GM23338 (cell line): ENCODE measurements at places on chromosomes 16 and 17. TPM values are rescaled to one million over a fixed set of nuclear protein-coding genes. Genes with fewer than 3 reads are reported as not detected.
A peak's percentile ranks its signal among the peaks of the same experiment; 100 is the strongest.

GRCh38 chr16:12089492-12090150, 113.1 kb downstream of the SNX29 start:
- DNase-seq, result peak; percentile 66

DNA sequence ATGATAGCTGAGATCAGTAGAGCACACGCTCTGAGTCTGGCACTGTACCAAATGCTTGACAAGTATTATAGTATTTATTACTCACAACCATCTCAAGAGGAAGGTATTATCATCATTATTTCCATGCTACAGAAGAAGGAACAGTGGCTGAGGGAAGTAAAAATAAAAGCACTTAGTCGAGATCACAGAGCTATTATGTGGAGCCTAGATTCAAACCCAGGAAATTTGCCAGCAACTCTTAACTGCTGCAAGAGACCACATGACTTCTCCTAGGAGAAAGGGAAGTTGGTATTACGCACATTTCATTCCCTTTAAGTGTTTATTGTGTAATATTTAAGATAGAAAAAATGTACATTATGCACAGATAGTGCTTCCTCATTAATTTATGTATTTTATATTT, 1.0 kb upstream of the RHOT1 start:
- no peak for DNase-seq

EMC6 gene
- total RNA-seq, result 27.6 and 48.0 TPM in 2 replicates

KRT33B gene
- total RNA-seq, result not detected in 2 replicates

DNA sequence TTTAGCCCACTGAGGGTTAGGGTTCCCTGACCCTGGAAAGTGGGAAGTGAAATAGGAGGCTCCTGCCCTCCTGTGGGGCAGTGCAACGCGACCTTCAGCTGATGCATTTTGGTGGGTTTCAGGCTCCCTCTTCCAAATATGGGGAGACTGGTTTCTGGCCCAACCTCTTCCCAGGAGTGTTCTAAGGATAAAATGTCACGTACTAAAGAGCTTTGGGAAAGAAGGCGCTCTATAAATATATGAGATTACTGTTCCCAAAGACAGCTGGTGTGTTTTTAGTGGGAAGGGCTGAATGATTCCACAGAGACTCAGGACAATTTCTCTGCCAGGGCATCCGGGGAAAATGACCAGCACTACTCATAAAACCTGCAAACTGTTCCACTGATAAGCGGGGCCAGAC, 9.8 kb downstream of the SLC35B1 start:
- DNase-seq, result no peak
